ENCODE measurements at places on chromosomes 5 and 9. TPM values are rescaled to one million over a fixed set of nuclear protein-coding genes. Genes with fewer than 3 reads are reported as not detected.

Gene CYLC2
- not detected for polyA plus RNA-seq

Gene KCNIP1
- polyA plus RNA-seq, result 148 TPM

Gene PCDHGB1
- polyA plus RNA-seq, result not detected

Gene SAXO1
- not detected for polyA plus RNA-seq

Gene CDO1
- polyA plus RNA-seq, result 40.0 TPM

Gene HTR4
- not detected for polyA plus RNA-seq

Gene AJM1
- not detected for polyA plus RNA-seq

Gene TMC1
- 0.87 TPM for polyA plus RNA-seq

Gene DMGDH
- polyA plus RNA-seq, result 0.10 TPM

Measured in Purkinje cell (primary cell).